ENCODE measurements at places on chromosomes 3 and 15. TPM values are rescaled to one million over a fixed set of nuclear protein-coding genes. Genes with fewer than 3 reads are reported as not detected.

The RAD51 gene
- total RNA-seq, result 67.5 TPM

The GPR27 gene
- total RNA-seq, result 1.0 TPM

The CAMK2N2 gene
- 0.14 TPM for total RNA-seq

The ATP13A4 gene
- 2.1 TPM for total RNA-seq

The BRPF1 gene
- total RNA-seq, result 41.7 TPM

The CDHR4 gene
- not detected for total RNA-seq

The LRIG1 gene
- total RNA-seq, result 52.8 TPM

The IDH3A gene
- 169 TPM for total RNA-seq

The FSTL1 gene
- total RNA-seq, result 0.12 TPM

The HYAL2 gene
- total RNA-seq, result 14.4 TPM

The FEM1B gene
- total RNA-seq, result 46.2 TPM

The UBAP1L gene
- 6.3 TPM for total RNA-seq

The SEMA6D gene
- total RNA-seq, result not detected

The GATA2 gene
- not detected for total RNA-seq

The KLHL40 gene
- total RNA-seq, result not detected

The ZBTB38 gene
- 14.5 TPM for total RNA-seq

The HHLA2 gene
- total RNA-seq, result 2.2 TPM

The DUOX1 gene
- 0.02 TPM for total RNA-seq

The SORD gene
- total RNA-seq, result 28.0 TPM

The SECISBP2L gene
- 38.1 TPM for total RNA-seq

The GOLGA6B gene
- not detected for total RNA-seq

The CKMT1A gene
- 0.66 TPM for total RNA-seq

The IL16 gene
- total RNA-seq, result 97.2 TPM

The SLCO3A1 gene
- total RNA-seq, result 13.4 TPM

The ATP8B4 gene
- 38.5 TPM for total RNA-seq

The GOLGA8T gene
- not detected for total RNA-seq

The GOLGA8J gene
- not detected for total RNA-seq

The KBTBD12 gene
- total RNA-seq, result not detected

The ZNF106 gene
- total RNA-seq, result 62.1 TPM

The PRRT3 gene
- total RNA-seq, result 13.5 TPM

The ZPLD1 gene
- not detected for total RNA-seq

The KLF15 gene
- 0.19 TPM for total RNA-seq

The GXYLT2 gene
- total RNA-seq, result not detected

The UROC1 gene
- not detected for total RNA-seq

The ADGRG7 gene
- total RNA-seq, result not detected
